Calu3 (cell line): ENCODE measurements at places on chromosomes 16 and 17. TPM values are rescaled to one million over a fixed set of nuclear protein-coding genes. Genes with fewer than 3 reads are reported as not detected.

- no peak overlapping the region for H3K27ac ChIP-seq
- no peak for DNase-seq
- H3K4me1 ChIP-seq = no peaks in the 10 kb centered on the region
- H3K4me3 ChIP-seq = no peak overlapping the region
- no peaks in the 10 kb centered on the region for H3K36me3 ChIP-seq
Measured at GRCh38 chr17:79563237-79564013, 47.4 kb downstream of the RBFOX3 start.

DNA sequence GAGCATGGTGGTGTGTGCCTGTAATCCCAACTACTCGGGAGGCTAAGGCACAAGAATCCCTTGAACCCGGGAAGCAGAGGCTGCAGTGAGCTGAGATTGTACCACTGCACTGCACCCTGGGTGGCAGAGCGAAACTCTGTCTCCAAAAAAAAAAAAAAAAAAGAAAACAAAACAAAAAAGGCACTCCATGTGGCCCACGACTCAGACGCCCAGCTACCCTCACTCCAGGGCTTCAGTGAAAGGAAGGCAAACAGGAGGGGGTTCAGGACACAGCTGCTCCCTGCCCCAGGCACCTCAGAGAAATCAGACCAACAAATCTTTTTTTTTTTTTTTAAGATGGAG is 91.7 kb downstream of the LITAF start:
- no peak for DNase-seq
- H3K4me3 ChIP-seq = no peak overlapping the region
- H3K27me3 ChIP-seq = no peaks in the 10 kb centered on the region
- peaks cover 30% of the 10 kb centered on the region for H3K4me1 ChIP-seq
- peaks cover 49% of the 10 kb centered on the region for H3K36me3 ChIP-seq
- H3K27ac ChIP-seq = peak overlapping the region; percentile 86

- no peak overlapping the region for H3K27ac ChIP-seq
- no peaks in the 10 kb centered on the region for H3K36me3 ChIP-seq
- H3K4me1 ChIP-seq = no peaks in the 10 kb centered on the region
- no peak for DNase-seq
- H3K27me3 ChIP-seq = peaks cover 15% of the 10 kb centered on the region
Measured at GRCh38 chr16:9580025-9580424, 488.6 kb downstream of the HAPSTR1 start.

The SAP30BP gene
- 96.4 and 98.4 TPM in 2 replicates for total RNA-seq

The ZNF830 gene
- total RNA-seq = 14.6 and 18.9 TPM in 2 replicates
